ENCODE measurements at places on chromosomes 5 and 9.
A peak's percentile ranks its signal among the peaks of the same experiment; 100 is the strongest.

DNA sequence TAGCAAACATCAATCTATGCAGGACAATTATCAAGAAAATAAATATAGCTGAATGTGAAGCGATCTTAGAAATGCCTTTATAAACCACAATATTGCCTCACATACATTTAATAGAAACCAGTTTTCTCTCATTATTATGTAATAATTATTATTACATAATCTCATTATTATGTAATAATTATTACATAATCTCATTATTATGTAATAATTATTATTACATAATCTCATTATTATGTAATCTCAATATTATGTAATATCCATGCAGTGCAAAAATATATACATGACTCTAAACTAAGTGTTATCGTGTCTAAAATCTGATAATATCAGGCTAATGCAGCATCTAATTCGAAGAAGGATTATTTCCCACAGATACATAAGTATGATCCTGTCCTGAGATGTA, 563.9 kb upstream of the SEMA6A start:
- no peak for DNase-seq

- no peak for DNase-seq
These were observed 389.1 kb upstream of the KIF2A start for GRCh38 chr5:61916621-61917620.

GRCh38 chr9:34980181-34980761, 9.3 kb upstream of the DNAJB5 start:
- DNase-seq: no peak

DNA sequence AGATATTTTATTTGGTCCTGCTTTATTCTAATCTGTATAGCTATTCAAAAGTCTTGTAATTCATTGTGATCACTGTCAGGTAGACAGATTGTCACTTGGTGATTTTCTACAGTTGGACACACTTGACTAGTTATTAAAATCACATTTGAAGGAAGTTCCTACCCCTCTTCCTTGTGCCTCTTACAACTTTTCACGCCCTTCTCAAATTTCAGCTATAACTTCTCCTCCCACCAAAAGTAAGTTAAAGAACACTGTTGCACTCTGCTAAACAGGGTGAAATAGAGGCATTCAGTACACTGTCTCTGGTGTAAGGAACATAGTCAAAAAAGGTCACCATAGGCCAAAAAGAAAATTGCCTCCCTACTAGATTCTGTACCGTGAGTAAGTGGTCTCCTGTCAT, 142.1 kb upstream of the POU5F2 start:
- DNase-seq: no peak

DNA sequence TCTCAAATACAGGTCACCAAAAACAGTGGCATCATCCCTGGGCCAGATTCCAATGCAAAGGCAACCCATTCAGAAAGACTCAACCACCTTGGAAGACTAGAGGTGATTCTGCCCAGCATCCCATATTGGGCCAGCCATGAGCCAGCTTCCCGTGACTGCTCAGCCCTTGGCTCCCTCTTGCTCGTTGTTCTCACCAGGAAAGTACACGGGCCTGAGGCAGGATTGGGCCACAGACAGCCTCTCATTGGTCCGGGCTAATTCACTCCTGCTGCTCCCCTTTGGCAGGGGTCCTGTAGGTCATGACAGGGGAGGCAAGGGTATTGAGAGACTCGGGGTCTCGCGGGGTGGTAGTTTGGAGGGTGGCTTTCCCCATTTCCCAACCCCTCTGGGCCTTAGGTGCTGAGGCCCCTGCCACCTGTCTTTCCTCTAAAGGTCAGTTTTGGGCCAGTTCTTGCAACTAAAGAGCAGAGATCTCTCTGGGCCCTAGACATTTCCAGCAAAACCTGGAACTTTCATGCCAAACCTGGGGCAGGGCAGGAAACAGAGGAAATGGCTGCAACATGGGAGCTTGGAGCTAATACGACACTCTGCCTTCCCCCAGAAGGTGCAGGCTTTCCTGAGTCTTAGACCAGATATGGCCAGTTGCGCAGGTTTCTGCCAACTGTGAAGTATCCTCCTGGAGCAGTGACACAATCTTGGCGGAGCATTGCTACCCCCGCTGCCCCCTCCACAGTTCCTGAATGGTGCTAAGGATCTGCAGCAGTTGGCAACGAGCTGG, 22.0 kb upstream of the FGFR4 start:
- no peak for DNase-seq

DNA sequence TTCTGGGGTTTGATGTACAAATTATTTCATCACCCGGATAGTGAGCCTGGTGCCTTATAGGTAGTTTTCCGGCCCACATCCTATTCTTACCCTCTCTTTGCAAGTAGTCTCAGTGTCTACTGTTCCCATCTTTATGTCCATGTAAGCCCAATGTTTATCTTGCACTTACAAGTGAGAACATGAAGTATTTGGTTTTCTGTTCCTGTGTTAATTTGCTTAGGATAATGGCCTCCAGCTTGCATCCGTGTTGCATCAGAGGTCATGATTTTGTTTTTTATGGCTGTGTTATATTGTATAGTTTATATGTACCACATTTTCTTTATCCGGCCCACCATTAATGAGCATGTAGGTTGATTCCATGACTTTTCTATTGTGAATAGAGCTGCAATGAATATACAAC, 136.5 kb downstream of the PRR16 start:
- DNase-seq: no peak

DNA sequence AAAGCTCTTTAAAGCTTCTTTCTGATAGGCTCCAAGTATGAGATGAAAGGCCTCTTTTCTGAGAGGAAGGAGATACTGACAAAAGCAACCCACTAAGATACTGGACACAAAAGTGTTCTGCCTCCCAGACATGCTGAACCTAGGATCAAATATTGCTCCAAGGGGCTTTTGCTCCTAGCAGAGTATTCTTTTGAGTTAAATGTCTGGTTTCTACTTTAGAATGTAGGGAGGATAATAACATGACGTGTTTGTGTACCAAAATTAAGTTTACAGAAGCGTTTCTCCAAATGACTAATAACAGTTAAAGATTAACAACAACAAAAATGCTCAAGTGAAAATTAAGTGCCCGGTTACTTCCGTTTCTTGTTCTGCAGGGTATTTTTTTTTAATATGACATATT, 2293.3 kb upstream of the C9orf72 start:
- no peak for DNase-seq

DNA sequence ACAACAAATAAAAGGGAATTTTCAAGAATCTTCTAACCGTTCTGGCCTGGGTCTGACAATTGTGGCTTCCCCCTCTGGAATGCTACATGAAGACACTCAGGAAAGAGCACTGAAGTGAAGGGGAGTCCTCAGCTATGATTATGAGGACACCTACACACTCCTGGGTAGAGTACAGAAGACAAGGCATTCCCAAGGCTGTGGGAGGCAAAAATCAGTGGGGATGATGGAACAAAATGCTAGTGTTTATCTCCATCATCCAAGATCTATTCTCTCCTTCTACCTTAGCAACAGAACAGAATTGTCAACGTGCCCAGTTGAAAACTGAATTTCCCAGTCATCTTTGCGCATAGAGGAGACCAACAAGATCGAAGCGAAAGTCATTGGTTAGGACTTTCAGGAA, 130.1 kb upstream of the LARP1 start:
- DNase-seq: no peak

DNA sequence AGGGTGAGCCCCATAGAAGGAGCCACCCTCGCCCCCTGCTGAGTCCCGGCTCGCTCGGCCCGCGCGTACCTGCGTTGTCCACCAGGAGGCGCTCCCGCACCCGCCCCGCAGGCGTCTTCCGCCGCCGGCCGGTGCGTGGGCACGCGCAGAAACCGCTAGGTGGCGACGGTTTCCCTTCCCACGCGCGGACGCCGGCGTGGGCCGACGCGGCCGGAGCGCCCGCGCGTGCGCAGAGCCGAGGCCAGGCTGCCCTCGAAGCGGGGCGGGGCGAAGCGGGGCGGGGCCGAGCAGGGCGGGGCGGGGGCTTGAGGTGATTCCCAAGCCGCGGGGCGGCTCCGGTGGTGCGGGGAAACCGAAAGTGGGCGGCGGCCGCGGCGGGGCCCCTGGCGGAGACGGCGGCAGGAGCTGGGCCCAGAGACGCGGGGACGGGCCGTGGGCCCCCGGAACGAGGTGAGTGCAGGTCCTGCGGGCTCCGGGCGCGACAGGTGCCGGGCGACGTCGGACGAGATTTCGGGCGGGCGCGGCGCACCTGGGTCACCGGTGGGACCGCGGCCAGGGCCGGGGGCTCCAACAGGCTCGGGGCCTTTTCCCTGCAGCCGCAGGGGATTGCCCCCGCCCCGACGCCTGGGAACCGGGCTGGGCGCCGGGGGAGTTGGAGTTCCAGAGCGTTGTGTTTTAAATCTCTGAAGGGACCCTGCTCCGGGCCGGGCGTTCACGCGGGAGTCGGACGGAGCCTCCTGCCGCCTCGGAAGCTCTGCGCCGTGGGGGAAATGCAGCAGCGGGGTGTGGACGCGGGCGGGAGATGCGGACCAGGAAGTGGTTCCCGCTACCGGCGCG, at the start of gene TDRD7:
TSS of gene TDRD7 (plus strand) at position 308 of the 837 bp plus-strand sequence. CDS start 16,370 bp downstream, outside the sequence.
- peak; percentile 86 for DNase-seq

GRCh38 chr5:139301808-139302499, 8.4 kb downstream of the MATR3 start:
- DNase-seq: no peak

GRCh38 chr9:93257808-93258331, 73.9 kb downstream of the WNK2 start:
- no peak for DNase-seq

GRCh38 chr5:137441476-137441875, 57.6 kb downstream of the SPOCK1 start:
- DNase-seq: no peak

- no peak for DNase-seq
These were observed 131.0 kb downstream of the ADAMTS16 start for GRCh38 chr5:5270958-5271785.

All from activated T-helper 1 cell treated with anti-CD3 and anti-CD28 coated beads, Interleukin-2, amount 50 U/mL, for 16 hours (primary cell).